ENCODE measurements at places on chromosomes 6 and 20.

DNA sequence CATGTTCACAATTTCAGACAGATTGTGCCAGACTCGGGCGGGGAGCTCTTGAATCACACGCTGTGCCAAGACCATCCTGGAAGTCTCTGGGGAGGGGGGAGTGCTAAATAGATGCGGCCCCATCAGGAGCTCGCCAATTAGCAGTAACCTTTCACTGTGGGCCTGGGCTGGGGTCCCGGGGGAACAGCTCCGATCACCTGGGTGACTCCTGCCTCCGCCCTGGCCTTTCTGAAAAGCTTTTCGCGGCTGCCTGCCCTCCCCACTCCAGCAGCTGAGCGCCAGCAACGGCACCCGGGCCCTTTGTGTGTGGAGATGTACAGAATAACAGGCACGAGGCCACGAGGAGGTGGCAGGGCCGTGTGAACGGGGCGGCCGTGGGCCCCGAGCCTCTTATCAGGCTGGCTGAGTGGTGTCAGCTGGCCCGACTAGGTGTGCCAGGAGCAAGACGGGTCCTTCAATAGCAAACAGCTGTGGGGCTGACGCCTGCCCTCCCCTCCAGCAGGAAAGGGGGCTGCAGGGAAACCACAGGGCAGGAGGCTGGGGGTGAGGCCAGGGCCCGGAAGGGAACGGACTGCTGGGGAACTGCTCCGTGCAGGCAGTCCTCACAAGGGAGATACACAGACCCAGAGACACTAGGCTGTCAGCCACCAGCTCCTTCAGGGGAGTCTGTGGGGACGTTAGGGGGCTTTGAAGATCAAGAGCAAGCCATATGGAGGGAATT, 56.8 kb downstream of the NOL4L start:
- peak; percentile 29 for DNase-seq

DNA sequence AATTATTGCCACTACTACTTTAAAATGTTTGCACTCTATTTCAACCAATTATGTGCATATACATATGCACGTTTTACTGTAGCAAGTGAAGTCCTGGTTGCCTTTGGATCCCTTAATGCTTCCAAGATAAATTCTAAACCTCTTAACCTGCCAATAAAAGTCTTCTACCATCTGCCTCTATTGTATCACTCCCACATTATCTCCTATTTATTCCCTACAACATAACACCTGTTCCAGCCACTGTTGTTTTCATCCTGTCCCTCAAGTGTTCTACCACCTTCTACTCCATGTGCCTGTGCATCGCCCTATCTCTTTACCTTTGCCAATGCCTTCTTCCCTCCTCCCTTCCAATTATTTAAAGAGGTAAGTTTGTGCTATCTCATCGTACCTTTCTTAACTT, 499.0 kb upstream of the RNF217 start:
- no peak for DNase-seq

DNA sequence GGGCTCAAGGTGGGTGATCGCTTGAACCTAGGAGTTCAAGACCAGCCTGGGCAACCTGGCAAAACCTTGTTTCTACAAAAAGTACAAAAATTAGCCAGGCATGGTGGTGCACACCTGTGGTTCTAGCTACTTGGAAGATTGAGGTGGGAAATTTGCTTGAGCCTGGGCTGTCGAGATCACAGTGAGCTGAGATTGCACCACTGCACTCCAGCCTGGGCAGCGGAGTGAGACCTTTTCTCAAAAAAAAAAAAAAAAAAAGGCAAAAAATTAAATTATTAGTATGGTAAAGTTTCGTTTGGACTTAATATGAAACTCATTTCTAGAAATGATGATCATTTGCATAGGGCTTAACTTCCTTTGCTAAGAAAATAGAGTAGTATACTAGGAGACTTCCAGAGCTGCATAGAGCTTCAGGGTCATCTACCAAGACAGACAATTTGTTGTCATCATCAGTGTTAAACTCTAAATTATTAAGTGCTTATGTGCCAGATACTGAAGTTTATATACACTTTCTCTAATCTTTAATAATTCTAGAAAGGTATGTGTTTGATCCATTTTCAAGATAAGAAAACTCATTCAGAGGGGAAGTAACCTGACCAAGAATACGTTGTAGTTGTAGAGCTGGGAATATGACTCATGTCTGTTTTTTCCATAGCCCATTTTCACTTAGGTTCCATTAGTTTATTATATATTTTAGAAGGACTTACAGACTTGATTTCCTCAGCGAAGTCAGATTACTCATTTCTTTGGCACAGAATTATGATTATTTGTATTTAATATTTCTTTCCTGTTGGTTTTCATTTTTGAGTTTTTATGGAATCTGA, 84.5 kb downstream of the SLC16A10 start:
- DNase-seq, result no peak

DNA sequence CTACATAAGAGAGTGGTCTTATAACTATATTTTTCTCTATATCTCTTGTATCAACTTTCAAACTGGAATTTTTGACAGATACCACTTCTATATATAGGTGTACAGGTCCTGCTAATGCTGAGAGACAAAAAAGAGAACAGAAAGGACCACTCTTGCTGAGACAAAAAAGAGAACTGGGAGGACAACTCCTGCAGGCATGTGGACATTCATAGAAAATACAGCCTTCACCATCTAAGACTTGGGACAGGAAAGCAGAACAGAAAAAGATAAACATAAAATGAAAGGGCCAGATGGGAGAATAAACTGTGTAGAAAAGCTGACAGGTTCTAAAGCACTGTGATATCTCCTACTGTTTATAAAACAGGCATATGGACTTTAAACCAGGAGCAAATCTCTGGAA, 541.0 kb upstream of the ADGRB3 start:
- no peak for DNase-seq

GRCh38 chr20:39800111-39800510, 838.0 kb downstream of the DHX35 start:
- DNase-seq, result no peak

GRCh38 chr6:165799391-165800153, 136.5 kb upstream of the PDE10A start:
- no peak for DNase-seq

DNA sequence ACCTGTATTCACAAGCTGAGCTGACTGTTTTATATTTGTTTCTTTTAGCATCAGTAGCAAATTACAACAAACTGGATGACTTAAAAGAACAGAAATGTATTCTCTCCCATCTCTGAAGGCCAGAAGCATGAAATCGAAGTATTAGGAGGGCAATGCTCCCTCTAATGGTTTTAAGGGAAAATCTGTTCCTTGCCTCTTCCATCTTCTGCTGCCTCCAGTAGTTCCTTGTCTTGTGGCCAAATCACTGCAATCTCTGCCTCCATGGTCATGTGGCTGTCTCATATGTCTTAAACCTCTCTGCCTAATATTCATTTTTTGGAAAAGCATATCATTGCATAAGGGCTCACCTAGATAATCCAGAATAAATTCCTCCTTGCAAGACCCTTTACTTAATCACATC, 25.2 kb upstream of the ASCC3 start:
- no peak for DNase-seq

DNA sequence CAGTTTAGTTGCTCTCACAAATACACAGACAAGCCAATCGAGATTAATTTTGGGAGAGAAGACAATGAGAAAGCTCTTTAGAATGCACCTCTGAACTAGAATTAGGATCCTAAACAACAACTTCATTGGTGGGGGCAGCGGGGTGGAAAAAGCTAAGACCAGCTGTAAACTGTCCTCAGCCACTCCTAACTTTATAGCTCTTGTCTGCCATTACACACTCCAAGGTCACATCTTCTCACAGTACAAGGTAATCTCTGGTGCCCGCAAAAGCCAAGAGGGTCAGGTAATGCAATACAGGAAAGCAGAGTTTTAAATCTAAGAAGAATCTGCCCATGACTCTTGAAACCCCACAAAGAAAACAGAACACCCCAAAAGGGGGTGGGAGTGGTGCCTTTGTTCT, 17.8 kb upstream of the IL22RA2 start:
- no peak for DNase-seq

DNA sequence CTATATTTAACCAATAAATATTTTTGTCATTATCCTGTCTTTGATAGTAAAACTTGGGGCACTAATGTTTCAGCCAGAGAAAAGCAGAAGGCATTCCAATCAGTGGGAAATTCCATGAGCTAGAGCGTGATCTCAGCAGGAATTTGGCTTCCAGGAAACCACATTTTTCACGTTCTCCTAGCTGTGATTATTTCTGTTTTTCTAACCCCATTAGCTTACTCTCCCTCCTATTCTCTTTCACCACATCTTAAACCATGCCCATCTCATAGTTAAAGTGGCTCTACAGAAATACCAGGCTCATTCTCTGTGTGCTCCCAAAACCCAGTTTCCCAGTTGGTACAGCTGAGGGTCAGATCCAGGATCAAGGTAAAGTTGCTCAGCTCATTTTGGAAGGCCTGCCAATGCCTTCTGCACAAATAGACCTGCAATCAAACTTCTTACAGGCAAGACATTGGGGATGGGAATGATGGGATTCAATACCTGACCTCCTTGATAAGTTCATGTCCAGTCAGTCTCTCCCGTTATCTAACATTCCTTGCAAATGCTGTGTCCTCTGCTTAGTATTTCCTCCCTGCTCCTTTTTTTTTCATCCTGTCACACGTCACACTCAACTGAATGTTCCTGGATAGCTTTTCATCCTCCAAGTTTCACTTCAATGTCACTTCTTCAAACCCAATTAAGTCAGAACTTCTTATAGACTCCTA, 33.1 kb upstream of the TMEM30A start:
- DNase-seq, result no peak

DNA sequence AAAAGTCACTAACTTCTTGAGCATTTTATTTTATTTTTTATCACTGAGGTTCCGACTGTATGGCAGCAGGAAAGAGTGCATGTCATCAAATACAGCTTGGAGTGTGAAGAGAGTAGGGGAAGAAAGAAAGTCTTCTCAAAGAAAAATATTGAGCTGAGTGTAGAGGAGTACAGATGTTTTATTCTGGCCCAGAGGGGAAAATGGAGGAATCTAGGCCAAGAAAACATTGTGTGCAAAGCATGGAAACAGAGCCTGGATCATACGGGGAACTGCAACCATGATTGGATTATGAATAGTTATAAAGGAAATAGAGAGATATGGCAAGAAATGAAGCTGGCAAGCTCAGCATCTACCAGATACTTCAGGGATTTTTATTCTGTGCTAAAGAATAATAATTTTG, 104.2 kb upstream of the SCGN start:
- DNase-seq, result no peak

DNA sequence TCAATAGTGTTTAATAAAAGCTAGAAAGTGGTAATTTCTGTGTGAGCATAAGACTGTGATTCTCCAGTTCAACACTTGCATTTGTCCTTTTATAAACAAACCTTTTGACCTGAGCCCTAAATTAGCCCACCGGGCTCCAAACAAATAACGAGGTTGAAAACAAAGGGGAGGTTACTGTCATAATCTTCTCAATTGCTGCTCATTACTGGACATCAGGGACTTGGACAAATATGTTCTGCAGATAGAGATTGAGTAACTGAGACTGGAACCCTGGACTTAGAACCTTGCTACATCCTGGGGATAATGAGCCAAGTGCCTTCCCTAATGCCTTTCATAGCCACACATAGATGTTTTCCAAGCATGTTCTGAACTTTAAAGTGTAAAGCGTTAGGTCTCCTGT, 84.2 kb upstream of the PCSK2 start:
- no peak for DNase-seq

- no peak for DNase-seq
Measured at GRCh38 chr20:44271915-44272663, 25.0 kb downstream of the GDAP1L1 start.

DNA sequence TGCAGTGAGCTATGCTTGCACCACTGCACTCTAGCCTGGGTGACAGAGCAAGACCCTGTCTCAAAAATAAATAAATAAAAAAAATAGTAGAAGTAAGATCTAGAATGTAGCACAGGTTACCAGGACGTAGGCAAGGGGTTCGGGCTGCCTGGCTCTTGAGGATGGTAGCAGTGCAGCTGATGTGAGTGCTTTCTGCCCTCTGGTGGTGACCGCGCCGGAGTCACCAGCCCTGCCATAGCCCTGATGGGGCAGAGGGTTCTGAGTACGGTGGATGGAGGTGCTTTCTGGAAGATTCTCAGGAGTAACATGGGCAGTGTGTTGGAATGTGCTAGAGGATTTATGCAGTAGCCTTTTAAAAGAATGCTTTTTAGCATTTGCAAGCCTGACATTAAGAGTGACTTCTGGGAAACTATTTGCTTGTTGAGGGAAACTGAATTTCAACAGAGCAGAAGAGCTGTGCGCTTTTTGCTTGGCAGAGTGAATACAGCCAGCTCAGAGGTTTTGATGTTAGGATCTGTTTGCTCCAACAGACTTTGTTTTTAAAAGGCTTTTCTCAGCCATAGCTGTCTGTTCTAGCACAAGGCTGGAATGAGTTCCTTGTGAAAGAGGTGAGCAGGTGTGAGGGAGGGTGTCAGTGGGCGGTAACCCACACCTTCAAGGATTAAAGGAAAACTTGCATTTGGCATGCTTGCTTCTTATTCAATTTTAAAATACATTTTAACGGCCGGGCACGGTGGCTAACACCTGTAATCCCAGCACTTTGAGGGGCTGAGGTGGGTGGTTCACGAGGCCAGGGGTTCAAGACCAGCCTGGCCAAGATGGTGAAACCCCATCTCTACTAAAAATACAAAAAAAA, 65.9 kb downstream of the PTPN1 start:
- peak; percentile 45 for DNase-seq

DNA sequence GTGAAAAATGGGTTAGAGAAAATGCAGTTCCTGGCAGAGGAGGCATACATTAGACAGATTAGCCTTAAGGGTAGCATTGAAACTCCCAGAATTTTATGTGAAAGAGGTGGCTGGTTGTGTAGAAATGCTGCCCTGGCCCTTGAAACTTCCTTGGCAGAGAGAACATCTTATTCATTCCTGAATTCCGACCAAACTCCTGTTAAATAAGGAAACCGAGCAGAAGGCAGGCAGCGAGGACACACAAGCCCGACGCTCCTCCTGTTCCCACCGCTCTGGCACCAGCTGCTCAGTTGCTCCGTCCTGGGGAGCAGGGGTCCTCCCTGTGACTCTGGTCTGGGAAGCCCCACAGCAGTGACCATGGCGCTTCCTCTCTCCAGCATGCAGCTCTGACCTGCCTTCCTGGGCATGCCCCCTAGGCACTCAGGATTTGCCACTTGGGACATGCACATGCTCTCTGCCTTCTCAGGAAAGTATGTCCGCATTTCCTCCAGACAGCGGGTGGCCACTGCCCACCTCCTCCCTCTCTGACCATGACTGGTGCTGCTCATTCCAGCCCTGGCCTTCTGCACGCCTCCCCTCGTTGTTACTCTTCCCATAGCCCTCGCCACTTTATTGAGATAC, 35.2 kb upstream of the CLDN20 start:
- DNase-seq, result no peak

DNA sequence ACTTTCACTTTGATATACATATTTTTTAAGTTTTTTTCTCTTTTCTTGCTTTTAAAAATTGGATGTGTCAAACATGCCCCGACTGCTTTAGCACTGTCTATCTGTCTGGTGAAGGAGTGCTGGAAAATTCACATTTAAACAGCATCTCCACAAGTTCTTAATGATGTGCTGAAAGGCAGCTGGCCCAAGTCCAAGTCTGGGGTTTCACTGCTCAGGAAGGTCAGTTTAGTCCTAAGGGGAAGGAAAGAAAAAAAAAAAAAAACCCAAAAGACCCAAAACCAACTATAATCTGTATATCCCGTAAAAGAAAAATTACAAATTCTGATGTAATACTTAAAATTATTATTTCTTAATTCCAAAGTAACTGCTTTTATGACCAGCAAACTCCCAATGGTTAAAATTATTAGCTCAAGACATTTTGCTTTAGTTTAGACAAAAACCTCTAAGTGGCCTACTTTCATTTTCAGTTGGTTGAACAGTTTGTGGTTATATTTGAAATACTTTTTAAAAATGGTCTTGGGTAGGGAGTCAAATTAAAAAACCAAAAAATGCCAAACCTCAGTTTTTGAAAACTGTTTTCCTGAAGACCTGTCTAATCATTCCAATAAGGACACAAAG, 79.5 kb upstream of the PREP start:
- no peak for DNase-seq

All from activated naive CD4-positive, alpha-beta T cell (primary cell).